ENCODE measurements at places on chromosomes 2 and 18.

DNA sequence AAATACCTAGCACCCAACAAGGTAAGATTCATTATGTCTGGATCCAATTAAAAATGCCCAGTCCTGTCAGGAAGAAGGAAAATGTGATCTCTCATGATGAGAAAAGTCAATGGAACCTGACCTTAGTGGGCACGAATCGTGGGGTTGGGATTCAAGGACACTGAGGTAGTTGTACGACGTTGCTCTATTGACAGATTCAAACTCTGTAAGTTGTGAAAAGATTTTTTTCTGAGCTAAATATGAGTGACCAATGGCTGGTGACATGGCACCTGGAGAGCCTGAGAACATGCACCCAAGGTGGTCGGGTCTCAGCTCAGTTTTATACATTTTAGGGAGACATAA lies 148.2 kb downstream of the NDUFA10 start:
- DNase-seq, result no peak

- peak; percentile 31 for DNase-seq
Measured at GRCh38 chr18:57806978-57807285, 3.8 kb upstream of the ATP8B1 start.

DNA sequence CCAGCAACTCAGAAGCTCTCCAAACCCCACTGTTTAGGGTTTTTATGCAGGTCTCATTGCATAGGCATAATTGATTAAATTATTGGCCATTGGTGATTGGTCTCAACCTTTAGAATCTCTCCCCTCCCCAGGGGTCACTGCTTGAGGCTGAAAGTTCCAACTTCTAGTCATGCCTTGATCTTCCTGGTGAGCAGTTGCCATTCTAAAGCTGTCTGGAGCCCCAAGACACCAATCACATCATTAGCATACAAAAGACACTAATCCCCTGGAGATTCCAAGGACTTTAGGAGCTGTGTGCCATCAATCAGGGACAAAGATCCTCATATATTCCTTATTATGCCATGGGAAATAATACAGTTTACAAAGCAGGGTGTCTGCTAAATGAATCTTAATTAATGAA lies 863.4 kb upstream of the KLHL29 start:
- DNase-seq, result no peak

- DNase-seq, result no peak
Measured at GRCh38 chr2:219521066-219521880, 7.0 kb downstream of the ASIC4 start.

GRCh38 chr2:54196646-54197045 lies 59.4 kb downstream of the TSPYL6 start:
- no peak for DNase-seq

GRCh38 chr2:41886757-41887156 lies 161.1 kb upstream of the PKDCC start:
- DNase-seq, result no peak

- no peak for DNase-seq
Measured at GRCh38 chr2:11850082-11850481, 103.7 kb downstream of the LPIN1 start.

GRCh38 chr2:231613663-231614558 lies 21.2 kb downstream of the TEX44 start:
- no peak for DNase-seq

Measured in NCI-H446 treated with DMSO at 0.1 percent for 48 hours (cell line).